Omental fat pad (tissue), 4 donors: ENCODE measurements at places on chromosomes 5 and 9.

- DNase-seq: no peak
Measured at GRCh38 chr9:8800196-8800595, 1000.6 kb upstream of the DMAC1 start.

DNA sequence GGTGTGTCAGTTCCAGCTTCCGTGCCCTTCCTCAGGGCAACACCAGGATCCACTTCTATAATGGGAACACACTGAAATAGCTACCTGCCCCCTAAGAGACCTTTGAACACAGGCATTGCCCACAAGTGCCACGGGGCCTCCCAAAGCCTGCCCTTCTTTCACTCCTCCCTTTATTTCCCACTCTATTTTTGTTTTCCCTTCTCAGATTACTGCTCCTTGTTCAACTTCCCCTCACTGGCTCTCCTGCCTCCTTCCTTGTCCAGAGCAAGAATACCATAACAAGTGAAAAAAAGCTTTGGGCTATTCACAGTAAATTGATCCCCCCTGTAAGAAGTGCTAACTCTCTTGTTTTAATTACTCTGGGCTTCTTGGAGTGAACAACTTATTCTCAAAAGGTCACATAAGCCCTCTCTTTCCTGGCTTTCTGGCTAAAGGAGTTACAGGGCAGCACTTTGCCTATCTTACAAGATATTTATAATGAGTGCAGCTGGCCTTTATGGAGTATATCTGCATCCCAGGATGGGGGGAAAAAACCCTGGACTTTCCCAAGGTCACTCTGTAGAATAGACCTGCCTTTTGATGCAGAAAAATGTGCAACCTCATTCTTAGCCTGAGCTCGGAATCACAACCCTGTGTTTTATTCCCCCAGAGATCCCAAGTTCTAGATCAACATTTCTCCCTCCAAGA is 11.3 kb downstream of the CTXN3 start:
- DNase-seq: no peak

DNA sequence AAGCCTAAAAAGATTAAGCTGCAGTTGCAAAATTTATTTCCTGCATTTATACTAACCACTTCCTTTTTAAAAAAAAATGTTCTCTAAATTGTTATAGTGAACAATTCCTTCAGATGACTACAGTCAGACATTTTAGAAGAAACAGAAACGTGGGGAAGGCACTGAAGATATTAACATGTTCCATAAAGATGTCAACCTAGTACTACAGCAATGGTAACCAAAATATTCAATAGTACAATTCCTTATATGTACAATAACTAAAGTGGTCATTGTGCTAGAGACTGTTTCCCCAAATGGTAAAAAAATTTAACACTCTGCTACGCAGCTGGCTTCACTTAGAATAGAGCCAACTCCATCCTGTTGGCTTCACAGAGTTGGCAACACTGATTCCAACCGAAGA is 97.7 kb downstream of the FNBP1 start:
- DNase-seq: no peak

- DNase-seq: no peak
Measured at GRCh38 chr9:105302728-105303127, 58.3 kb downstream of the SLC44A1 start.

DNA sequence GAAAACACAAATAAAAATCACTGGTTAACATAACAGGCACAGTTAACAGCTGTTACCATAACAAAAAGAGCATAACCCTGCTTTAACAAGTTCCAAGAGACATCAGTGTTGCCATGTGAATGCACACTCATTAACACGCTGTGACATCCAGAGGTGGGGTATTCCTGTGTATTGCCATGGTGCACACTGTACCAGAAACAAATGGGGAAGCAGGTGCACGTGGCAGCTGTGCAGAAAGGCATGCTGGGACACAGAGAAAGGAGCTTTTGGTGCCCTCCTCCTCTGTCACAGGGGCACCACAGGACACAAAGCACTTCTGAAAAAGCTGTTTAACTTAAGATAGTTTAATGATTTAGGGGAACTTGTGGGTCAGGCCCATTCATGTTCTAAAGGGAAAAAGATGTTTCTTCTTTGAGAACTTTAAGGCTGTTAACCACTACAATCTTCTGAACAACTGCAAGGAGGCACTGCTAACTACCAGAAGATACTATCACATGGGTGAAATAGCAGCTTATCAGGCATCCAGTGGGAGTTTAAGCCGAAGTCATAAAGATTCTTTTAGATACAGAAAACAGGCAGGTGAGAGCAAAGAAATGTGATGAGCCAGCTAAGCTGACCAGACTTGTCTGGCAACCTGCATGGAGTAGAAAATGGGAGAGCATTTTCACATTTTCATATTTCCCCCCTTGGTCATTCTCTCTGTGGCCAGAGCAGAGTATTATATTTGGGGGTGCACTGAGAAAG is 56.4 kb upstream of the GOLPH3 start:
- no peak for DNase-seq

- no peak for DNase-seq
Measured at GRCh38 chr5:104370523-104370922, 807.9 kb upstream of the NUDT12 start.

- no peak for DNase-seq
Measured at GRCh38 chr9:96437454-96437853, 12.5 kb upstream of the HABP4 start.

GRCh38 chr5:90434116-90434714 is 24.7 kb upstream of the CETN3 start:
- no peak for DNase-seq

DNA sequence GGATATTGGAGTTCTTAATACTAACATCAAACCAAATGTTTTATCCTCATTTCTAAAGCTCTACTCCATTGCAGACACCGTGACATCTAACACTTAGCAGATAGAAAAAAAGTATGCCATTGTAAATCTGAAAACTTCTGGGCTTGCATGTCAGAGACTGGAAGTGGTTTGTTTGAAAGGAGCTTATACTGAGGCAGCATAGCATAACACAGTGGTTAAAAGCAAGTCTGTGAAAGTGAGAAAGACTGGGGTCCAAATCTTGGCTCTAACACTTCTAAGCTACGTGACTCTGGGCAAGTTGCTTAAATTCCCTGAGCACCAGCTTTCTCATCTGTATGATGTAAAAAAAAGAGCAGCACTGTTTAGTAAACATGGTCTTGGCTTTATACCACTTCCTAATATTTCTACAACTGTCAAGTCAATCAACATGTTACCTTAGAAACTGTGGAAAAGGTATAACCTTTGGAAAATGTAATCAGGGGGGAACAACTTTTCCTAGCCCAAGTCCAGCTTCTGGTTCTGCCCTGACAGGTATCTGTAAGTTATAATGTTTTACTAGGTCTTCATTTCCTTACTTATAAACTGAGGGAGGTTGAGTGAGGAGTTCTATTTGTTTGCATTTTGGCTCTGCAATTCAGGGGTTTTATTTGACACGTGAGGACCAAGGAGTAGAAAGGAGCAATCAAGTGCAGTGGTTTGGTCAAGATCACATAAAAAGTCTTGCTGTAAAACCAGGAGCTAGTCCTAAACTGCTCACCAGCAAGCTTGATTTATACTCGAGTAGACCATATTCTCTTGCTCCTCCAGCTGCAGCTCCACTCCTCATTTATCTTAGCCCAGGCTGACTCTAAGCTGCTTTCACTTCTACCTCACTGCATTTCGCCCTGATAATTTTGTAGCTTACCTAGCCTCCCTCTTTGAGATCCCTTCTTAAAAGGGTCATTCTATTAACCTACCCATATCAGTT is 541.0 kb downstream of the RAB3C start:
- DNase-seq: no peak

DNA sequence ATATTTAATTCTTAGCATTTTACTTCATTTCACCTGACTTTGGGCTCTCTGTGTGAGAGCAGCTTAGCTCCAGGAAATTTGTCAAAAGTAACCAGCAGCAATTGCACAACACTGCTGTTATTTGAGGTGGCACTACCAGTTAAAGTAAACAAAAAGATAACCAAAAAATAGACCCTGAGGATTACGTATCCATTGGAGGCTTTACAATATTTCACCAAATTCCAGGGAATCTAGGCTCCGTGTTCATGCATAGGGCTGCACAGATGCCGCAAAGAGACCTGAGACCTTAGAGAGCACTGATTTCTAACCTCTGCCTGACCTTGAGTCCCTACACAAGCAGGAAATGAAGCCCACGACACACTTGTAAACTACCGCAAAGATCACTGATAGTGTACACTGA is 1392.7 kb upstream of the CDH6 start:
- DNase-seq: no peak

DNA sequence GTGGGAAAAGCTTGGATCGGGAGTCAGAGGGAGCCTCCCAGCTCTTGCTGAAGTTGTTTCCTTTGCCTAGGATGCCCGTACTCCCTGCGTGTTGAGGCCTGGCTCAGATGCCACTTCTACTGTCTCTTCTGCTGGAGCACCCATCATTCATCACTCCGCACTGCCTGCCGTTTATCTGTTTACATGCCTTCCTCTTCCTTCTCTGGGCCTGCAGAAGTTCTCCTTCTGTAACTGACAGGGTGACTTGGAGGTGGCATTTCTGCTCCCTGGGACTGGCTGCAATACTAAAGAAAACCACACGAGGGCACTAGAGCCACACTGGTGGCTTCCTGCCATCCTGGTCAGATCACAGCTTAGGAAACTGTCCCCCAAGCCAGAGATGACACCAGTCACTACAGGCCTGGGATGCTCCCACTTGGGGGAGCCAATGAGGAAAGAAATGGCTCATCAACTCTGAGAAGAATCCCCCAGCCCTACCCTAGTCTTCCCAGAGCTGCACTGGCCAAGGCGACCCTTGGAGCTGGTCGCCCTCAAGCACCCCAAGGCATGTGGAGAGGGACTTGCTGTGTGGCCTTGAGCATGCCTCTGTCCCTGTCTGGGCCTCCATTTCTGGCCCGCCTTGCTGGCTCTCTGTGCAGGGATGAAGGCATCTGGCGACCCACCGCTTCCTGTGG is 9.7 kb upstream of the SLC25A51 start:
- peak; percentile 89 for DNase-seq

- DNase-seq: no peak
Measured at GRCh38 chr5:134114886-134115805, 665 bp downstream of the TCF7 start.

GRCh38 chr9:5450359-5451091 is at the start of gene CD274:
CD274 (plus strand) TSS chr9:5450542; CDS start chr9:5456114, 5,572 bp downstream.
- DNase-seq: peak; percentile 56

- no peak for DNase-seq
Measured at GRCh38 chr9:104772714-104773510, 9.0 kb downstream of the NIPSNAP3B start.

- no peak for DNase-seq
Measured at GRCh38 chr9:114003758-114004157, 74.3 kb downstream of the AMBP start.

DNA sequence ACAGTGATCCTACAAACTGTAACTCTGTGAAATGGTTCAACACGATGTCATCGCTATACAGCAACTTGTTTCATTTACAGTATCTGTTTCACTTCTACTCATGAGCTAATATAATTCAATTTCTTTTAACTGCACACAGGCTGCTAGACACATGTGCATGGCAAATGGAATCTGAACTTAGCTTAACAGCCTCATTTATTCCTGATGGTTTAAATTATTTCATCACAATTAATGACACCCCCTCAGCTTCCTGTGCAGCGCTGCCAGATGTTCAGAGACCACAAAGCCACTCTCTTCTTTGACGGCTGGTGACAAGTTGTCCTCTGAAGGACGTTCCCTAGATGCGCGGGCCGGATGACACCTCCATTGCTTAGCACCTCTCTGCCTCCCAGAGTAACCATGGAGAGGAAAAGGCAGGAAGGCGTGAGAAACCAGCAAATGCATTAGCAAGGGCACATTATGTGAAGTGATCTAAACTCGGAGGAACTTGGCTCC is 191.1 kb downstream of the BNC2 start:
- DNase-seq: no peak

- no peak for DNase-seq
Measured at GRCh38 chr5:76196457-76196856, 113.3 kb downstream of the SV2C start.

GRCh38 chr9:36213387-36213786 is 22.7 kb downstream of the CLTA start:
- no peak for DNase-seq

DNA sequence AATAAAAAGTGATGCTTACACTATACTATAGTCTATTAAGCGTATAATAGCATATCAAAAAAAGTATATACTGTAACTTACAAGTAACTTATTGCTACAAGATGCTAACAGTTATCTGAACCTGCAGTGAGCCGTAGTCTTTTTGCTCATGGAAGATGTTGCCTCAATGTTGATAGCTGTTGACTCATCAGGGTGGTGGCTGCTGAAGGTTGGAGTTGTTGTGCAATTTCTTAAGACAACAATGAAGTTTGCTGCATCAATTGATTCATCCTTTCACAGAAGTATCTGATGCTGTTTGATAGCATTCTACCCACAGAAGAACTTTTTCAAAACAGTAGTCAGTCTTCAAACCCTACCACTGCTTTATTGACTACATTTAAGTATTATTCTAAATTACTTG is 7.8 kb upstream of the C9orf40 start:
- no peak for DNase-seq

DNA sequence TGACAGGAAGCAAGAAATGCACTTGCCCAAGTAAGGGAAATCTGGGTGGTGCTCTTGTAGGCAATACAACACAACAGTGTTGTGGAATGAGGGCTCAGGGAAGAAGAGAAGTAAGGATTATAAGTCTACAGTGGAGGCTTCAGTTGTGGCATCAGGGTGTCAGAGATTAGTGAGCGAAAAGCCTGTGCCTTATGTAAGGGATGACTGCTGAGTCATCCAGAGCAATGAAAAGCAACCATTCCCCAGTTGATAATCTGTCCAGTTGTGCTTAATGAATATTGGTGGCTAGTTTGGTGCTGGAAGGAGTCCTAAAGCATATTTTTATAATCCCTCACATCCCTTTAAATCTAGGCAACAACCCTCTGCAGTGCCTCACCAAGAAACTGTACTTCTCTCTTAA is 42.0 kb downstream of the FBXO38 start:
- DNase-seq: no peak

DNA sequence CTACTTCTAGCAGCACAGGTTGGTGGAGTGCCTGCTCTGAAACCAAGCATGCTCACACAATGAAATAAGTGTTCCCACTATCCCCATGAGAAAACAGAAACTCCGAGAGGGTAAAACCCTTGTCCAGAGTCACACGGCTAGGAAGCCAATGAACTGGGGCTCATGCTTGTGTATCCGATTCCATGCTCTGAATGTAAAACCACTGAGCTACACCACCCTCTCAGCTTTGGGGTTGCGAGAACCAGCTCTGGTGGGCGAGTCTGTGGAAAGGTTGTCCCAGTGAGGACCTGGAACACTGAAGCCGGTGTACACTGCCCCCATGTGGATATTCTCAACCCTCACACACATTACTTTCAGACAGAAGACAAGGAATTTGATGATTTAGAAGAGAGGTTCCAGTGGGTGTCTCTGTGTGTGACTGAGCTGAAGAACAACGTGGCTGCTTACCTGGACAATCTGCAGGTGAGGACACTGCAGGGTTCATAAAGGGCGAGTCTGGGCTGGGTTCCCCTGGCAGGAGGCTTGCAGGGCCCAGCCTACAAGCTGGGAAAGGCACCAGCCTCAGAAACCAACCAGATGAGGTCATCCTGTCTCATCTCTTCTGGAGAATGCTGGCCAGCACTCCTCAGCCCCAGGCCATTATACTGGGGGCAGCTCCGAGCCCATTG is 37.4 kb downstream of the ARHGEF37 start:
- DNase-seq: no peak
